ENCODE measurements at places on chromosomes 1 and 21.

GRCh38 chr1:92029241-92029922, 403 bp upstream of the EPHX4 start:
- no peak for DNase-seq

DNA sequence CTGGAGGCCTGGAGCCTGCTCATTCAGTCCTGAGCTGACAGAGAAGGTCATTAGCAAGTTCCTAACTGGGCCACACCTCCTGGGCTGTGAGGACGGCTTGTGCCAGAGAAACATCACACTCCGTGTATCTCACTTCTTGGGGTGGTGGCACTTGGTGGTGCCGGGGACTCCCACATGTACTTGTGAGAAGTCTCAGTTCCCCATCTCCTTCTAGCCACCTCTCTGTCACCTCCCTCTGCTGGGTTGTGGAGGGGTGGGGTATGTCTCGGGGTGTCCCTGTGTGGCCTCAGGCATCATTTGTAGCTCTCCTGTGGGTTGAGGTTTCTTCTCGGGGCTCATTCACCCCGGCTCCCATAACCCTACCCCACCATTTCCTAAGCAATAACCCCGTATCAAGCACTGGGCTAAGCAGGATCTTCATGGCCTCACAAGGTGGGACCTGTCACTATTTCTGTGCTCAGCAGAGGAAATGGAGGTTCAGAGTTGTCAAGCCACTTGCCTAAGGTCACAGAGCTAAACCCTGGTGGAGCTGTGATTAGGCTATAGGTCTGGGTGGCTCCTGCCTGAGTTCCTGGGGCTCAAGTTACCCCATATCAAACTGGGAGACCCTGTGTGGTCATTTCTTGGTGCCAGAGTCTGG, 62.5 kb downstream of the UBIAD1 start:
- no peak for DNase-seq

DNA sequence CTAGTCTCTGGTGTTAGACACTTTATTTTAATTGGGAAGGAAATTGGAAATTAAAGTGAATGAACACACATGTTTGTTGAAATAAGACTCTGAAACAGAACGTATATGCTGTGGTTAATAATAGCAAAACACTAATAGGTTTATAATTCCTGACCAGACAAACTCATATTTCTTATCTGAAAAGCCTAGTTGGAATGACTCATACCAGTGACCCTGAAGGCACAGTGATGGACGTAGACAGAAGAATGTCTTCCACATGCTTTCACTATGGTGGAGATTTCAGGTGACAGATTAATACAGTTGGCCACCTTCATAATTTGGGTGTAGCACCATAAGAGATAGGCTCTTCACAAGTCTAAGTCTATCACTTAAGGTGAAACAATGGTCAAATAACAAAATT, 83.0 kb upstream of the COL11A1 start:
- DNase-seq: no peak

GRCh38 chr1:109199710-109200109, 14.0 kb upstream of the SARS1 start:
- no peak for DNase-seq

DNA sequence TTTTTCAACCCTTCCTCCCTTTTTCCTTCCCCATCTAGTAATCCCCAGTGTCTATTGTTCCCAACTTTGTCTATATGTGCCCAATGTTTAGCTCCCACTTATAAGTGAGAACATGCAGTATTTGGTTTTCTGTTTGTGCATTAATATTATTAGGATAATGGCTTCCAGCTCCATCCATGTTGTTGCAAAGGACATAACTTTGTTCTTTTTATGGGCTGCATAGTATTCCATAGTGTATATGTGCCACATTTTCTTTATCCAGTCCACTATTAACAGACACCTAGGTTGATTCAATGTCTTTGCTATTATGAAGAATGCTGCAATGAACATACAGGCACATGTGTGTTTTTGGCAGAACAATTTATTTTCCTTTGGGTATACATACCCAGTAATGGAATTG, 121.0 kb upstream of the C1orf105 start:
- no peak for DNase-seq

DNA sequence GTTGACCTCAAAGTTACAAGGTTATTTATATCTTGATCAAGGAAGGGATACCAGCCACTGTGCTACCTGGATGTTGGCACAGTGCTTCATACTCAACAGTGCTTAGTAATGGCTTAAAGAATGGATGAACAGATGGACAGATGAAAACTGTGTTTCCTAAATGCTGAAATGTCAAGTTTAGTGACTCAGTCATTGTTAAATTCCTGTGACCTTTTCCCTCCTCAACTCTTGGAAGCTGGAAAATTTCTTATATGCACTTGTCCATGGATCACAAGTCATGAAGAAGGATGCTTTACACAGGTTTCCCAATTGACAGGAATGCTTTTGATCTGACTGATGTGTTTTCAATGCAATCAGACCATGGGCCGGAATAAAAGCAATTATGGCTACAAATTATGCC, 39.6 kb upstream of the SLC19A2 start:
- DNase-seq: no peak

DNA sequence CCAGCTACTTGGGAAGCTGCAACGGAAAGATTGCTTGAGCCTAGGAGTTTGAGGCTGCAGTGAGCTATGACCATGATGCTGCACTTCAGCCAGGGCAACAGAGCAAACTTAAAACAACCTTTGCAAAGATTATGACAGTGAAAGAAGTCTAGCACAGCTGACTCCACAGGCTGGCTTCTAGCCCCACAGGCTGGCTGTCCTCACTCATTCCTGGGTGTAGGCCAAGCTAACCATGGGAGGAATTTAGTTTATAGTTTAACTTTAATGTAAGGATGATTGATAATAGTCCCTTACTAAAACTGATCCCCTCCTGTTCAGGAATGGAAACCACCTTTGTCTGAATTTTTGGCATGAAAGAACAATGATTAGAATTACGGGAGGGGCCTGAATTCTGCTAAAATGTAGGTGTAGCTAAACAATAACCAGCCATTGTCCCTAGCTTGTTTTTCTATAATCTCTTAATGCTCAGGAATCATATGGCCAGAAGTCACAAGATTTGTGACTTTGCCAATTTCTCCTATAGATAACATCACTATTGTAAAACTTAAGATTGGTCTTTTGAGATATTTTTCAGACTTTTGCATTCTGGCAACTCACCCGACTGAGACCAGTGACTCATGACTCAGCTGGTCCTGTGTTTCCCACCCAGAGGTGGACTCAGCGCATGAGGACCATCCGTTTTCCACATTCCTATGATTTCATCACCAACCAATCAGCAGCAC, 28.1 kb upstream of the SGIP1 start:
- peak; percentile 71 for DNase-seq

DNA sequence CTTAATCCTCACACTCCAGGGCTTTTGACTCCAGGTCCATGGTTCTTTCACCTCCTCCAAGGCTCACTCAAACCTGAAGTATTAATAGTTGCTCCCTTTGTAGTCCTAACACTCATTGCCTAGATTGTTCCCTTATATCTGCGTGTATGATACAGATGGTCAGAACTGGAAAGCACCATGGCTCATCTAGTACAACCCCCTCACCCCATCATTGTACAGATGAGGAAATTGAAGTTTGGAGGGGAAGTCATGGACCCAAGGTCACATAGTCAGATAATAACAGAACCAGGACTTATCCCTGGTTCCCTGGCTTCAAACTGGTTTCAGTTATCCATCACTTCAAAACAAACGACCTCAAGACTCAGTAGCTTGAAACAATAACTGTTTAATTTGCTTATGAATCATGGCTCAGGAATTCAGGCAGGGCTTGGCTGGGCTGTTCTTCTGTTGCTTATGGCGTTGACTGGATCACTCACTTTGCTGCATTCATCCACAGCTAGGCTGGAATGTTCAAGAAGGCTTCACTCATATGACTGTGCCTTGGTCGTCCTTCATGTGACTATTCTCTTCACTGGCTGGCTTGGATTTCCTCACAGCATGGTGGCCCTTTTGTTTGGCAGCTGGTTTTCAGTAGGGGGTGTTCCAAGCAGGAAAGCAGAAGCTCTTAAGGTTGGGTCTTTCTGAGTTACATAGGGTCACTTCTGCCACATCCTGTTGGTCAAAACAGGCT, 5.0 kb downstream of the NOS1AP start:
- no peak for DNase-seq

DNA sequence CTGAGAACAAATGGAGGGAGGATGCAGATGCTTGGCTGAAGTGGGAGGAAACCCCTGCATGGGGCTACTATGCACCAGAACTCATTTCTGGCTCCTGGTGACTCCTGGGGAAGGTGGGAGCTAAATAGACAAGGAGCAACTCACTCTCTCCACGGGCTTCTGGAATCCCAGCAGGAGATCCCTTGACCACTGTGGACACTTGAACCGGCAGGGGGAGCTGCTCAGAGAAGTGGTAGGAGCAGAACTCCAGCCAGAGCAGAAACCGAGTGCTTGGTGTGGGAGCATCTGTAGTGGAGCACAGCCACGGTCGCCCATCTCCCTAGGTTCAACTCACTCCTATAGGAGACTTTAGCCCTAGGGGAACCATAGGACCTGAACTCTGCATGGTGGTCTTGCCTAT, 205.6 kb upstream of the GJB5 start:
- DNase-seq: no peak

- no peak for DNase-seq
These were observed 39.6 kb upstream of the GRIK3 start for GRCh38 chr1:37073854-37074379.

GRCh38 chr21:34870246-34870645, 178.9 kb downstream of the RUNX1 start:
- no peak for DNase-seq

DNA sequence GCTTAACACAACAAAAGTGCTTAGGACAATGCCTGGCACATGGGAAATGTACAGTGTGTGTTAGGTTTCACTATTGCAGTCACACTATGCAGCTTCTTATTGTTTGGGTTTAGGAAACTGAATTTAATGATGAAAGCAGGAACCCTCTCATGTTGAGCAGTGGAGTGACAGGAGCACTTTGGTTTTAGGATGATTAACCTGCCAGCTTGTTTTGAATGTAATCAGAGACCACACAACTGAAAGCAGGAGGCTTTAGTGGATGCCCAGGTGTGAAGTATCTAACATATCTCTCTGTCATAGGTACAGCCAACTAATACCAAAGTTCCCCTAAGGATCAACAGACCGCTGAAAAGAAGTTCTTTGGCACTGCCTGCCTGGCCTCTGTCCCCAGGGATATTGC, 406.9 kb upstream of the USP24 start:
- DNase-seq: no peak

- no peak for DNase-seq
These were observed 301.1 kb downstream of the PTPRC start for GRCh38 chr1:198939956-198940355.

DNA sequence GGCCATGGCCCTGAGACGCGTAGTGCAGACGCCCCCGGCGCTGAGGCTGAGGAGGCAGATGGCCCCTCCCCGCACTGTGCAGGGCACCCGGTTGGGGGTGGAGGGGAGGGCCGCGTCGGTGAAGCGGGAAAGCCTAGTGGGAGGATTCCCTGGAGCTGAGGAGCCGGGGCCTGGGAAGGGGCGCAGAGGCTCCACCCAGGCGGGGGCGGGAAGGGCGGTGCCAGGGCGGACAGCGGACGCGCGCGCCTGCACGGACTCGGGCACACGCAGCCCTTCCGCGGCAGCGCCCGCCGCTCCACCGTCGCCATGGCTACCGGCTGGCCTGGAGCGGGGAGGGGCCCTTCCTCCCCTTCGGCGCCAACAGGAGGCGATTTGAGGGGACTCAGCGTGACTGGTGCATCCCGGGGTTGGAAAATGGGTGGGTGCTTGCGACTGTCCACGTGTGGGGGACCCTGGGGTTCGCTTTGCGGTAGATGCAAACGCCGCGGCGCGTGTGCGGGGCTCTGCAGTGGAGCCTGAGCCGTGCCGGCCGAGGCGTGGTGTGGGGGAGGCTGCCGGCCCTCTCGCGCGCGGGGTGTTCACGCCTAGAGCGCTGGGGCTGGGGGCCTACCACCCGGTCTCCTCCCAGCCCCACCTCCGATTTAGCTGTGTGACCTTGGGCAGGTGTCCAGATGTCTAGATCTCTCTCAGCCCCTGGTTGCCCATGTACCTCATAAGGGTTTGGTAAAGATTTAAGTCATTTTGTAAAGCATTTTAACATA, 35.1 kb downstream of the PTPRF start:
- DNase-seq: no peak

- DNase-seq: no peak
These were observed 89.6 kb downstream of the NFIA start for GRCh38 chr1:61171974-61172373.

GRCh38 chr1:198656500-198656932, 17.7 kb downstream of the PTPRC start:
- no peak for DNase-seq

DNA sequence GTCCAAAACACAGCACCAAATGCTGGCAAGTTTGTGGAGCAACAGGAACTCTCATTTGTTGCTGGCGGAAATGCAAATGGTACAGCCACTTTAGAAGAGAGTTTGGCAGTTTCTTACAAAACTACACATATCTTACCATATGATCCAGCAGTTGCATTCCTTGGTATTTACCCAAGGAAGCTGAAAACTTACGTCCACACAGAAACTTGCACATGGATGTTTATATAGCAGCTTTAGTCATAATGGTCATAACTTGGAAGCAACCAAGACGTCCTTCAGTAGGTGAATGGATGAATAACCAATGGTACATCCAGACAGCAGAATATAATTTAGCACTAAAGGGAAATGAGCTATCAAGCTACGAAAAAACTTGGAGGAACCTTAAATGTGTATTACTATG, 66.4 kb downstream of the MARK1 start:
- no peak for DNase-seq

GRCh38 chr1:91591175-91591974, 90.7 kb downstream of the CDC7 start:
- DNase-seq: no peak

- no peak for DNase-seq
These were observed 439.4 kb downstream of the CAMTA1 start for GRCh38 chr1:7224644-7225043.
